ENCODE measurements at places on chromosomes 7 and 10.
A peak's percentile ranks its signal among the peaks of the same experiment; 100 is the strongest.

DNA sequence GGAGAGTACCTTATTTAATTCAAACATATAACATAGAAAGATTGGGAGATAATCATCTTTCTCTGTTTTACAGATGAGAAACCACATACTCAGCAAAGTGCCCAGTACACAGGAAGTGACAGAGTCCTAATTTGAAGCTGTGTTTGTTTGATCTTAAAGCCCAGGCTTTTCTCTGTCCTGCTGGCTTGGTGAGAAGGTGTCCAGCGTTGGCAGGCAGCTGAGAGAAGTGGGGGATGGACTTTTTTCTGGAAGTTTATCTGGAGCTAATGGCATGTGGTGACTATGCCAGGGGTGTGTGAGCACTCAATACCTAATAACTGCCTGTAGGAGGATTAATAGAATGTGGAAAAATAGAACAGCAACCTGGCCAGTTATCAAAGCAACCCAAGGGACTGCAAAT is 60.8 kb downstream of the NPSR1 start:
- DNase-seq = no peak

- peak; percentile 22 for DNase-seq
Measured at GRCh38 chr10:119104654-119105015, 722 bp downstream of the DENND10 start.

DNA sequence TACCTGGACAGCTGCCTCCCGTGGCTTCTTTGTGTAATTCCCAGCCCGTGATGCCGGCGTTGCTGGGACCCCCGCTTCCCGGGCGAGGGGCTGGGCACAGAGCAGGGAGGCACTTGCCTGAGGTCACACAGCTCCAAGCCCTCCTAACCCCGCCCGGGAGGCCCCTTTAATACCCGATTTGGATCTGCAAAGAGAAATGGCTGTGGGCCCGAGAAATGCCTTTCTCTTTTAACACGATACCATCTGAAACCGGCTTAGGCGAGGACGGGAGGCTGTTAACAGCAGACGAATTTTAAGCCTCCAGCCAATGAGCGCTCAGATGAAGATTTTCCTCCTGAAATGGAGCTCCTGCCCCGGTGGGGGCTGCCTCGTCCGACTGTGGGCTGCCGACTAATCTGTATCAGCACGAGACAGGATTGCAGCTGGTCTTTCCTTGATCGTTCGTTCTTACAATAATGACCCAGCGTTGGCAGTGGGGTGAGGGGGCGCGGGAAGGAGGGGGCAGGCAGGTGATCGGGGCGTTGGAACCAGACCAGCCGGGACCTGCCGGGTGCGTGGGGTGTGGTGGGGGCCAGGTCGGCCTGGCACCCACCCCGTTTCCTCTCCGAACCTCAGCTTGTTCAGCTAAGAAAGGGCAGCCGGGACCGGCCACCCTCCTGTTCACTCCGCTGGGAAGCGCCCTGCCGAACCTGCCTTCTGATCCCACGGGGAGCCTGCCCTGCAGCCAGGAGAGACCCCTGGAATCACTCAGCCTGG is 36.2 kb upstream of the FOXL3 start:
- no peak for DNase-seq

DNA sequence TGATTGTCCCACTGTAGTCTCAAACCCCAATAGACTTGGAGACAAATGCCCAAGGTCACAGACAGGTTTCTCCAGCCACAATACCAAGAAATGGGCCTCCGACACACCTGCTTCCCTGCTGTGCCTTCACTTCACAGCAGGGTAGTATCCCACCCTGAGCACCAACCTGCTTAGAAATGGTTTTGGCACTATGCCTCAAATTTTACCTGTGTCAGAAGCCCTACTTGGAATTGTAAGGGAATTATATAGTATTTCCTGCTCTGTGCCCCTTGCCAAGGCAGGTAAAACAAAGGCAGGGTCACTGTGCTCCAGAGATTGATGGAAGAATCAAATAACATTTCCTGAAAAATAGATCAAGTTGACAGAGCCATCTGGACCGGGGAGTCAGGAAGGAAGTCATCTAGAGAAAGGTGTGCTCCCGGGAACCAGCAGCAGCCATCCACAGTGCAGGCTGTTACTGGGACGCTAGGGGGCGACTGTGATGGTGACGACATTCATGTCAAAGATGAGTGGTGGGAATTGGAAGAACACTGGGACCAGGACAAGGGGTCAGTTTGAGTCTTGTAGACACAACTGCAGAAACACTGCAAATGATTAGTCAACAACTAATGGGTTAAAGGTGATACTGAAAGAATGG is 117.8 kb upstream of the AKR1E2 start:
- DNase-seq = peak; percentile 12

DNA sequence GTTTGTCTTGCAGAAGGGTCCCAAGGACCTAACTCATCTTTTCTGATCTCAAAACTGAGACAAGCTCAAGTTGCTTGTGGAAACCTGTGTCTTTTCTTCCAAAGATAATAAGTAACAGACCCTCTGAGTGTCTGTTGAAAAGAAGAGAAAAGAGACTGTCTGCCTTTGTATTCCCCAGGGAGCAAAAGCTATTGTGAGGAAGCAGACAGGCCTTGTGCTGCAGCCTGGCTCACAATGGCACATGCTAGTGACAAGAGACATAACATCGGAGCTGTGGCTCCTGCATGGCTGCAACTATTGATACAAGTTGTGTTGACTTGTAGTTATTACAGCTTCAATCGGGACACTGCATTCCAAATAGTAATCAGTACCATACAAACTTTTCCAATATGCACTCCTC is 202.9 kb downstream of the DKK1 start:
- DNase-seq = no peak

DNA sequence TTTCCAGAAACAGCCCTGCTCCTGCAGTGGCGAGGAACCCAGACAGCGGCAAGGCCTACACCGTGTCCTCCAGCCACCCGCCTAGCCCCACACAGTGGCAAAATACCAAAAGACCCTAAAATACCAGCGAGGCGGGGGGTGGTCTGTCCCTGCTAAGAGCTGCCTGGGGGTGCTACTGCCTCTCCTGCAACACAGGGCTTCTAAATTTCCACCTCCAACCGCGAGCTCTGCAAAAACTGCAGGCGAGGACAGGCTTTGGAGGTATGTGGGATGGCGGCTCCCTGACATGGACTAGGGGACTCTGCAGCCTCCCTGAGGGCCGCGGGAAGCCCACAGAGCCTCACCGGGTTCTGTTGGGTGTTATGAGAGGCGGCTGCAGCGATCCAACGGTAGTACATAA is 122.3 kb downstream of the WDR37 start:
- no peak for DNase-seq

DNA sequence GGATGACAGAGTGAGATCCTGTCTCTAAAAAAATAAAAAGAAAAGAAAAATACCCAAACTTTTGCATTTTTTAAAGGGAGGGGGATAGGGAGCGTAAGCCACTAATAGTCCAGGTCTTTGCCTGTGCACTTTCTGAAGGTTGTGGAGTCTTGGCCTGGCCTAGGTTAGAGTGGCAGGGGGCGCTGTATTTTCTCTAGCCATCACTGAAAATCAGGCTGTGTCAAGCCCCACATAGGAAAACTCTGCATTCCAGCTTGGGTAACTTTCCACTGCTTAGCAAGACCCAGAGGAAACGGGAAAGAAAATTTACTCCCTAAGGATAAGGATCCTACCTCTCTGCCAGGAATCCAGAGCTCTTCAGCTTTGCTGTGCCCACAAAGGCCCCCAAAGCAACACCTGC is 10.5 kb upstream of the PAX4 start:
- DNase-seq = no peak

- DNase-seq = no peak
Measured at GRCh38 chr7:44634839-44635591, 28.6 kb downstream of the OGDH start.

GRCh38 chr10:61217851-61218565 is 235.2 kb downstream of the TMEM26 start:
- DNase-seq = no peak

GRCh38 chr10:101655570-101655969 is 39.4 kb downstream of the FBXW4 start:
- no peak for DNase-seq

- DNase-seq = no peak
Measured at GRCh38 chr10:105398202-105398601, 757.1 kb downstream of the SORCS3 start.

DNA sequence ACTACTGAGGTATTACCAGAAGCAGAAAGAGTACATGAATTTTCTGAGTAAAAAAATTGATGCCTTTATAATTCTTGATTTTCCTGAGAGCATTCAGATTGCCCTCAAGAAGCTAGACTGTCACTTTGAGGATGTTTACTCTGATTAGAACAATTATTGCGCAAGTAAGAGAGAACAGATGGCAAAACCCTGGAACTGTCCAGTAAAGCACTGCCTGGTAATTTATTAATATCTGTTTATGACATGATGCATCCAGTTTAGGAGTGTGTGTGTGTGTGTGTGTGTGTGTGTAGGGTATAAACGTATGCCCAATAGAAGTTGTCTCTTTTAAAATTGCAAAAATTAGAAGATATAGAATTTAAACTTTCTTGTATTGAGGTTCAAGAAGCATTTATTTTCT is 379.7 kb downstream of the PHTF2 start:
- no peak for DNase-seq
